NCI-H187 treated with DMSO at 0.1 percent for 48 hours (cell line): ENCODE measurements at places on chromosomes 7 and 10.
A peak's percentile ranks its signal among the peaks of the same experiment; 100 is the strongest.

DNA sequence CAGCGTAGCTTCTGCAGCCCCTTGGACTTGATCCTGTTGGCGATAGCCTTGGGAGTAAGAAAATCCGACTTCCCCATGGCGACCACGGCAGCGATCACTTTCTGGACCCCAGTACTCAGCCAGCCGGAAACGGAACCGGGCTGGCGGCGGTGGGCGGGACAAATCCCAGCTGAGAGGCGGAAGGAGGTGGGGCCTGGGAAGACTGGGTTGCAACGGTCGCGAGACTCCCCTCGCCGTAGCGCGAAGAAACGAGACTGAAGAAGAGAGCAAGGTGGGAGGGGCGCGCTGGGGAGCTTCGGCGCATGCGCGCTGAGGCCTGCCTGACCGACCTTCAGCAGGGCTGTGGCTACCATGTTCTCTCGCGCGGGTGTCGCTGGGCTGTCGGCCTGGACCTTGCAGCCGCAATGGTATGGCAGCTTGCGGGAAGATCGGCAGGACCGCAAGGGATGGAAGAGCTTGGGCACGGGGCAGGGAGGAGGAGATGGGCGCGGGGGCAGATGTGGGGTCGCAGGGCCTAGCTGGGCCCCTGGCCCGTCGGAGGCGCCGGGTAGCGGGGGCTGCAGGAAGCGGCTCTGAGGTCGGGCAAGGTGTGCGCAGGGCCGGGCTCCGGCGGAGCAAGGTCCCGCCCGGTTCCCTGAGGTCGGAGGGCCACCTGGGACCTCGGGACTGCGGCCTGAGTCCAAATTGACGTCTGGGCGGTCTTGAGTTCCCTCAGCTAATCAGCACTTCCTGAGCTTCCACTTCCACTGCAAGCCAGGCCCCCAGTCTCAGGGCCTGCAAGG, at the start of the genes ATP5F1C and KIN:
TSS of gene ATP5F1C (plus strand) at position 321 of the 782 bp plus-strand sequence. CDS start at position 352, 31 bp downstream.
TSS of gene KIN (minus strand) at position 137 of the 782 bp plus-strand sequence. CDS start at position 77, 60 bp downstream.
- DNase-seq, result peak; percentile 66

GRCh38 chr10:21368022-21368582, 157.4 kb downstream of the SKIDA1 start:
- DNase-seq, result no peak

DNA sequence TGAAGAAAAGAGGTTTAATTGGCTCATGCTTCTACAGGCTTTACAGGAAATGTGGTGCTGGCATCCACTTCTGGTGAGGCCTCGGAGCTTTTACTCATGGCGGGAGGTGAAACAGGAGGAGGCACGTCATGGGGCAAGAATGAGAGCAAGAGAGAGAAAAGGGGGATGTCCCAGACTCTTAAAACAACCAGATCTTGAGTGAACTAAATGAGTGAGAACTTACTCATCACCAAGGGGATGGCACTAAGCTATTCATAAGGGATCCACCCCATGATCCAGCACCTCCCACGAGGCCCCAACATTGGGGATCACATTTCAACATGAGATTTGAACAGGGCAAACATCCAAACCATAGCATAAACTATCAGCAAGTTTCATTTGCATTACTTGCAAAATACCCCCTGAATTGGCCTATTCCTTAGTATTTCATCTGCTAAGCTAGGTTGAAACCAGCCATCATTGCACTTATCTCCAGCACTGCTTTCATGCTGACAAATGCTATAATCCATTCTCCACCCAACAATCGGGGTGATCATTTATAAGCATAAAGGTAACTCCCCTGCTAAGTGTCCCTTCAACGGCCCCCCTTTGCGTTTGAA, 179.0 kb downstream of the NOC3L start:
- no peak for DNase-seq

- no peak for DNase-seq
These were observed 90.8 kb downstream of the CPXM2 start for GRCh38 chr10:123800821-123801220.

DNA sequence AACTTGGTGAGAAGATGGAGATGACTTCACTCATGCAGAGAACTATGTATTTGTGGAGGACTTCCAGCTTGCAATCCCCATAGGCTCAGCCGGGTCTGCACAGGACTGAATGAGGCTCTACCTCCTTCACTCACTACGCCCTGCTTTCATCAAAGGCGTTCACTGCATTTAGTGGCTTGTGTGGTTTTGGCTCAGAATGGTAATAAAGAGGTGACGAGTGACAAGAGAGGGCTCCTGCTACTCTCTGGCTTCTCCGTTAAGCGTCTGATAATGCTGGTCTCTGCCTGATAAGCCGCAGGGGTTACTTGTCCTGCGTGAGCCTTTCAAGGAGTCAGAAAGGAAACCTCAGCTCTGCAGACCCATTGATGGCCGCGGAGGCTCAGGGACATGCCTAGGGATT, 343.4 kb downstream of the PRPF18 start:
- no peak for DNase-seq

DNA sequence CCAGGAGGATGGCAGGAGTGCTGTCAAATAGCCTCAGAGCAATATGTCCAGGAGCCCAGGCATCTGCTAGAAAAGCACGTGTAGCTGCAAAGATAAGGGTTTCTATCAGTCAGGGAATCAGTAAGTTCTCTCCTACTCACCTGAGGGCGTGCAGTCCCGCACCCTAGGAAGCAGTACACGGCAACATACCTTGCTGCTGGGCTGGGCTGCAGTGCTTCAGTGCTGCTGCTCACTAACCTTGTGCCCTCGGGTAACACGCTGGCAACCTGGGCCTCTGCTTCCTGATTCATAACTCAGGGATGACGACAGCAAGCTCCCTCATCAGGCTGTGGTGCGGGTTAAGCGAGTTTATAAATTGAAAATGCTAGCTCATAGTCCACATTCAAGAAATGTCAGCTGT, 29.5 kb upstream of the CCNY start:
- no peak for DNase-seq

GRCh38 chr7:116363637-116364432, 135.7 kb upstream of the CAV2 start:
- DNase-seq, result no peak

- no peak for DNase-seq
These were observed 82.6 kb downstream of the CACNB2 start for GRCh38 chr10:18222866-18223265.

DNA sequence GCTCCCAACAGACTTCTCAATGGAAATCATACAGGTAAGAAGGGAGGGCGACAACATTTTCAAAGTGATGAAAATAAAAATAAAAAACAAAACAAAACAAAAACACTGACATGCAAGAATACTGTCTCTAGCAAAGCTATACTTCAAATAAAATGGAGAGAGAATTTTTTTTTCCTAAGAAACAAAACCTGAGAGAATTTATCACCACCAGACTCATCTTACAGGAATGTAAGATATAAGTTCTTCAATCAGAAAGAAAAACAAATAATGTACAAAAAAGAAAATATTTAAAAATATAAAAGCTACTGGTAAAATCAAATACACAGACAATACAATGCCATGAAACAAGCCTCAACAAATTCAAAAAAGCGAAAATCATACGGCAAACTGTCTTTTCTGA, 113.2 kb downstream of the NRBF2 start:
- DNase-seq, result no peak

GRCh38 chr10:120607710-120608703, 151.0 kb downstream of the PLPP4 start:
- DNase-seq, result no peak

DNA sequence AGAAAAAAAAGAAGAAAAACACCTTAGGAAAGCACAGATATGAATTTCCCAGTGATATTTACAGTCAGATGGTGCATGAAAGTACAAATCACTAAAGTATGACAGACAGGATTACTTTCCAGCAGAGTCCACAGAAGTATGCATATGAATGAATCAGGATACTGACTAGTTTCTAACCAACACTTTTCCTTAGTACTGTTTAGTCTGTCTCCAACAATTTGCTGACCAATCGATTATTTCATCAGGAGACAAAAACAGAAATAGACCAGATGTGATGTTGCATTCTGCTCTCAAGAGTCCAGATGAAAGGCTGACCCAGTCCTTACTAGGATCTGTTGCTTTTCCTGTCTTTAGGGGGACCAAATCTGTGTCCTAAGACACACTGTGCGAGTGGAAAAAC, 14.6 kb downstream of the SLC35B4 start:
- DNase-seq, result no peak

- DNase-seq, result no peak
These were observed 16.0 kb upstream of the GALNTL5 start for GRCh38 chr7:151940048-151940811.

- no peak for DNase-seq
These were observed 102.8 kb downstream of the PRKG1 start for GRCh38 chr10:51176976-51177695.

DNA sequence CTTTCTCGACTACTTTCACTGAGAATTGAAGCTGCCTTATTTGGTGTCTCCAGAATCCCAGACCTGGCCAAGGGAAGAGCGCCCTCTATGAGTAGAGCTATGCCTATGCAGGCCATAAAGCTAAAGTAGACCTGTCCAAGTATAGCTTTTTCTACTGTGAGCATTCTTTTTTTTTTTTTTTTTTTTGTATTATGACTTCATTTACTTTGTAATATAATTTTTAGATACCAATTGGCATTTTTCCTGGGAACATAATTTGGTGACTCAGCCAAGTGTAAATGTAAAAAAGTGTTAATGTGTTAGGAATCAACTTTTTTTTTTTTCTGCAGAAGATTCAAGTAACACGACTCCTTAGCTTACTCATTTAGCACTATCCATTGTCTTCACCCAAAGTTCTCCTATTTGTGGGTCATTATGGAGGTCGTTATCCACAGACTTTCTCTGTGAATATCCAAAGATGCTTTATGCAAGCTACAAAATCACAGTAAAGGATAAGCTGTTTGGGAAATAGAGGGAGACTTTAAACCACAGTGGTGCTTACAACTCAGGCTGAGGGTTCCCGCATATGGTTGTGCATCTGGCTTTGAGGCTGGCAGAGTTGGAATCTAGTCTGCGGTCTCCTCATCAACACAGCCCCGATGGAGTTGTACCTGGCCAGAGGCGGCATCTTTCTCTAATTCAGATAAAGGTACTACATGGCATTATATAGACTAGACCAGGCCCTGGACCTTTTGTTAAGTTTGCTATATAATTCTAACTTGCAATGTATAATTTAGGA, 1040.2 kb upstream of the SORCS1 start:
- no peak for DNase-seq

GRCh38 chr10:52900593-52900992, 128.0 kb upstream of the MBL2 start:
- DNase-seq, result no peak

DNA sequence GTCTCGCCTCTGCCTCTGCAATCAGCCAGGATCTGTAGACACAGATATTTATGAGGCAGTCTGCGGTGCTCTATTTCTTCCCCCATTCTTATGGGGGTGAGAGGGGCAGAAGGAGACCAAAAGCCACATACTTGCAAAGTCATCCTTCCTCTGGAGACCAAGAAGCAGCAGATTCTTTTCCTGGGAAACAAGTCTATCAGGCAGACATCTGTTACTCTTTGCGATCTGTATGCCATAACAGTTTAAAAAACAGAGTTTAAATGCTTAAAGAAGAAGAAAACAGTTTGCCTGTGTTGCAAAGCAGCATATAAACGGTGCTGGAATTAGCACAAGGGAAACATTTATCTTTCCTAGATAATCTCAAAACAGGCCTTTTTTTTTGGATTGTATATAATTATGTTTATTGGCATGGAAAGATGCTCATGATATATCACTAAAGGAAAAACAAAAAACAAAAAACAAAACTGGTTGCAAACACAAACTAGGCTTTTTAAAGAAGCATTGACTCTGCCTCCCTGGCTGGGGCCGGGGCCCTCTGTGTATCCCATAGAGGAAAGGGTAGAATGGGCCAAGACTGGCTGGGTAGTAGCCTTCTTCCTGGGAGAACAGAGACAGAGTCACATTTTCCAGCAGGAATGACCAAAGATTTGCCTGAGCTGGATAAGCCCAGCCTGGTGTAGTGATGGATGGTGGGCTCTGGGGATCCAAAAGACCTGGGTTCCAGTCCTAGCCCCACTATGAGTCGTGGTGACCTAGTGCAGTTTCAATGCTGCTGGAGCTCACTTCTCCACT, 50.4 kb downstream of the RGS10 start:
- DNase-seq, result no peak

DNA sequence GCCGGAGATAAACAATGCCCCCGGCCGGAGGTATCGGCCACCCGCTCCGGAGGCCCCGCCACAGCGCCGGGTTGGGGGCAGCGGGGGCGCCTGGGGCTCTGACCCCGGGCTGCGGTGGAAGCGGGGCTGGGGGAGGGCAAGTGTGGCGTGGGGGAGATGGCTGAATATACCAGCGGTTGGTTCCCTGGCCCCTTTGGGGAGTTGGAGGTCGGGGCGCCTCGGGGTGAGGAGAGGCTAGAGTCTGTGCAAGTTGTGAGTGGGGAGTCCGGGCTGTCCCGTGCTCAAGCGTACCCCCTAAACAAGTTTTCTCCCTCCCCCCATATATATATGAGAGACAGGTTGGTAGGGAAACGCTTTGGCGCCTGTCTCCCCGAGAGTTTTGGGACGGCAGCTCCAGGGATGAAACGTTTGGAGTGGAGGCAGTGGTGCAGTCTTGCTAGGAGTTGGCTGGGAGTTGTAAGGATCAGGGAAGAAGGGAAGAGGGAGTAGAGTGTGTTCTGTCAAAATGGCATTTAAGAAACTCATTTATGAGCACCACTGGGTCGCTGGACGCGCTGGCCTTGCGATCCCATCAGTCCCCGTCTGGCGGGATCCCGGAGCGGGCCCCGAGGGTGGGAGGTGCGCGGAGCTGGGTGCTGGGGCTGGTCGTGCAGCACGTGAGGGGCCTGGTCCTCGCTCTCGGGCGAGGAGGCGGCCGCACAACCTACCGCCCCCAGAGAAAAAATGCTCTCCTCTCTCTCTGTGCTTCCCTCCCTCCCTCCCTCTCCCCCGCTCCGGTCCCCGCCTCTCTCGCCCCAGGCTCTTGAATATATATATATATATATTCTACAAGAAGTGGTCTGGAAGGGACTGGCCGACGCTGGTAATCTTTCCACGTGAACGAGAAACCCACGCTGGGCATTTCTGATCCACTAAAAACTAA, 1.1 kb downstream of the TET1 start:
- DNase-seq, result no peak

- no peak for DNase-seq
These were observed 211.1 kb downstream of the GALNT17 start for GRCh38 chr7:71343039-71343438.

- DNase-seq, result no peak
These were observed 135.6 kb downstream of the VPS41 start for GRCh38 chr7:38773430-38773829.

- no peak for DNase-seq
These were observed 11.7 kb downstream of the EPHB6 start for GRCh38 chr7:142866361-142867096.

DNA sequence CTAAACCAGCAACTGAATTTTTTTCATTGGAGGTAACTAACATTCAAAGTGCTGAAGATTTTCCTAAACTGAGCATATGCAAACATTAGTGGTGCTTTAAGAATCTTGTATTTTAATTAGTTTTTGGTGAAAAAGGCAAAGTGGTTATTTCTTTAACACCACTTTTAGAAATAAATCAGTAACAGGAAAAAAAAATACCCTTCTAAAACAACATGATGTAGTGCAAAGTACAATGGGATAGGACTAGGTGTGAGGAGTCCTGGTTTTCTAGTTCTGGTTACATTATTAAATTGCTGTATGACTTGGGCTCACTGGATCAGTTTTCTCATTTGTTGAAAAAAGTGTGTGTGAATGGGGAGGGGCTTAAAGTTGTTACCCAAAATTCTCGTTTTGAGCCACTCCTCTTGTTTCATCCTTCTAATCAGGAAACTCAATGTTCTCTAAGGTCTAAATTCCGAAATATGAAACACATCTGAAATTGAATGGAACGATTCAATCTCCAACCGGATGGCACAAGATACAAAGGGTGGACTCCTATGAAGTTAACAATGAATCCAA, 1.8 kb downstream of the WASL start:
- no peak for DNase-seq
